Stimulated activated CD4-positive, alpha-beta T cell treated with anti-CD3 and anti-CD28 coated beads, TNF-alpha, amount 100 ng/mL, for 4 hours (primary cell): ENCODE measurements at places on chromosomes 1 and 21.

DNA sequence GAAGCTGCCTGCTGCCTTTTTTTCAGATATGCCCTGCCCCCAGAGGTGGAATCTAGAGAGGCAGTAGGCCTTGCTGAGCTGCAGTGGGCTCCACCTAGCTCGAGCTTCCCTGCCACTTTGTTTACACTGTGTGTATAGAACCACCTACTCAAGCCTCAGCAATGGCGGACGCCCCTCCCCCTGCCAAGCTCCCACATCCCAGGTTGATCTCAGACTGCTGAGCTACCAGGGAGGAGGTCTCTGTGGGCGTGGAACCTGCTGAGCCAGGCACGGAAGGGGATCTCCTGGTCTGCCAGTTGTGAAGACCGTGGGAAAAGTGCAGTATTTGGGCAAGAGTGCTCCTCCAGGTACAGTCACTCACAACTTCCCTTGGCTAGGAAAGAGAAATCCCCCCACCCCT lies 65.1 kb downstream of the MSH4 start:
- no peak for DNase-seq

DNA sequence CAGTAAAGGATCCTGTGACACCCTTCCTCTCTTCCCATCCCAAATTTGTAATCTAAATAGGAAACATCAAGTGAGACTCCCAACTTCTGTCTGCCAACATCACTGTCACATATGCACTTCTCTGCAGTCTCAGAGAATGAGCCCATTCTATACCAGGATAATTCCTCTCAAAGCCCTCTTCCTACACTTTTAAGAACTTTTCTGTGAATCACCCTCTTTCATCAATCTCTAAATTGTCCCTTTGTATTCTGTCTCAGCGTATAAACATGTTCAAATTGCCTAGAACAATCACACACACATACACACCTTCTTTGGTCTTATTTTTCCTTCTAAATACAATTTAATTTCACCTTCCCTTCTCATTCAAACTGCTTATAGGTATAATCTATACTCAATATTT lies 111.8 kb downstream of the PTBP2 start:
- no peak for DNase-seq

DNA sequence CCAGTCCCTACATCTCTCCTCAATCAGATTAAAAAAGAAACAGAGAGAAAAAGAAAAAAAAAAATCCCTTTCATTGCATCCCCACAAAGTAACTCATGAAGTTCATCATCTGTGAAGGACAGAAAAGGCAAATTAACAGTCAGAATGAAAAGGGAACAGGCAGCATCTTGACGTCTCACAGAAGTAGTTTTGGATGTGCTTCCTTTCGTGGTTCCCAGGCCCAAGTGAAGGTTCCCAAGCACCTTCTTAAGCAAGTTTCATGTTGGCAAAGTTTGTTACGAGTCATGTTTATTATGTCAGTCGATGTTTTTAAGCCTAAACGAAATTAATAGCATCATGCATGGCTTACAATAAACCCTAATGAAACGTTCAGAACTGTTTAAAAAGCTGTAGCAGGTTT lies 475.2 kb downstream of the SETD4 start:
- DNase-seq = no peak

DNA sequence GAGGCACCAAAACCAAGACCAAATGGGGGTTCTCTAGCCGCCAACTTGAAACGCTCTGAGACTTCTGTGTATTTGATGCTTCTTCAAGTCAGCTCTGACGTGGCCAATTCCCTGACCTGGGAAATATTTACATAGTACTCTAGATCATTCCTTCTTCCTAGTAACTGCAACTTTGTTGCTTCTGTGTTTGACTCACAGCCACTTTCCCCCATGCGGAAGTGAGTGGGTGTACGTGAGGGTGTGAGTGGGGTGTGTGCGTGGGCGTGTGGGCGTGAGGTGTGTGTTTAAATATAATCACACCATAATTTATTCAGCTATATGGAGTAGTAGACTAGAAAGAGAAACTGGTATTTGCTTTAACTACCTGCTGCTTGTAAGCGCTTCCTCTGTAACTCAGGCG lies 111.0 kb downstream of the TAS1R2 start:
- DNase-seq = no peak

DNA sequence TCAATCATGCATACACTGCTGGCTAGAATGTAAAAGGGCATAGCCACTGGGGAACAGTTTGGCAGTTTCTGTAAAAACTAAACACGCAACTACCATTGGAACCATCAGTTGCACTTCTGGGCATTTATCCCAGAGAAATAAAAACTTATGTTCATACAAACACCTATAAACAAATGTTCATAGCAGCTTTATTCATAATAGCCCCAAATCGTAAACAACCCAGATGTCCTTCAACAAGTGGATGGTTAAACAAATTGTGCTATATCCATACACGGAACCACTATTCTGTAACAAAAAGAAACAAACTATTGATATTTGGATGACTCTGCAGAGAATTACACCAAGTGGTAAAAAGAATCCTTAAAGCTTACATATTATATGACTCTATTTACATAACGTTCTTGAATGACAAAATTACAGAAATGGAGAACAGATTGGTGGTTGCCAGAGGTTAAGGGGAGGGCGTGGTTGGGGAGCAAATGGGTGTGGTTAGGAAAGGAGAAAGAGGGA lies 22.8 kb downstream of the LACTBL1 start:
- no peak for DNase-seq

DNA sequence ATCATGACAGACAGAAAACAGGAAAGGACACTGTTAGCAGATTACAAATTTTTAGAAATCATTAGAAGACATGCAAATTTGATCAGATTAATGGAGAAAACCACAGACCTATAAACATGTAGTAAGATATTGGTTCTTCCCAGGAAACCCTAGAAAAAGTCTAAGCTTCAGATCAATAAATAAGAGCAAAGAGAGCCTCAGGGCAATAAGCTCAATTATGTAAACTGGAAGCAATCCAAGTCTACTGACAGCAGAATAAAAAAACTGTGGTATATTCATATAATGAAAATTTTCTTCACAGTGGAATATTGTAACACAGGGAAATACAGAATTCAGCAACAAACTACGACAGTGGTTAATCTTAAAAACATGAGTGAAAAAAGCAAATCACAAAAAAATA lies 36.3 kb downstream of the NRDC start:
- no peak for DNase-seq

DNA sequence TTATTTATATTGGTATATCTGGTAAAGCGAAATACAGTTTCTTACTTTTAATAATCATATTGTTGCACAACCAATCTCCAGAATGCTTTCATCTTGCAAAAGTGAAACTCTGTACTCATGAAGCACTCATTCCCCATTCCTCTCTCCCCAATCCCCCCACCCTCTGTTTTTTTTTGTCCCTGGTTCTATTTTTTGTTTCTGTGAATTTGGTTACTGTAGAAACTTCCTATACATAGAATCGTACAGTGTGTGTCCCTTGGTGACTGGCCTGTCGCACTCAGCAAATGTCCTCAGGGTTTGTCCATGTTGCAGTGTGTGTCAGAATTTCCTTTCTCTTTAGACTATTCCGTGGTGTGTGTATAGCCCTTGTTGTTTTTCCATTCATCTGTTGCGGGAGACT lies 7.9 kb upstream of the NLRP3 start:
- DNase-seq = no peak

DNA sequence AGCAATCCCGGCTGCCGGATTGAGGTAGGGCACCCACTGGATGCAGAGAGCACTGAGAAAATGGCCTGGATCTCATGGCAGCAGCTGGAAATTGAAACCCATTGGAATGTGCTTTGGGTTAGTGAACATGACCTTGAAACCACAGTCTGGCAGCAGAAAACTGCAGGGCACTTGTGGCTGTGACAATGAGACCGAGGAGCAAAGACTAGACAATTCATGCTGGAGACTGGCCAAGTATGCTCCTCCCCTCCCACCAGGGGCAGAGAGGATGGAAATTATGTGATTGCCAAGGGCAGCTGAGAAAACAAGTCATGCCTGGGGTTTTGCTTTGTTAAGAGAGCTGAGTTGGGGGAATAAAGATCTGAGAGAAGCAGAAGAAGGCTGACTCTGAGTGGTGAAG lies 60.7 kb downstream of the ZNF697 start:
- DNase-seq = no peak

DNA sequence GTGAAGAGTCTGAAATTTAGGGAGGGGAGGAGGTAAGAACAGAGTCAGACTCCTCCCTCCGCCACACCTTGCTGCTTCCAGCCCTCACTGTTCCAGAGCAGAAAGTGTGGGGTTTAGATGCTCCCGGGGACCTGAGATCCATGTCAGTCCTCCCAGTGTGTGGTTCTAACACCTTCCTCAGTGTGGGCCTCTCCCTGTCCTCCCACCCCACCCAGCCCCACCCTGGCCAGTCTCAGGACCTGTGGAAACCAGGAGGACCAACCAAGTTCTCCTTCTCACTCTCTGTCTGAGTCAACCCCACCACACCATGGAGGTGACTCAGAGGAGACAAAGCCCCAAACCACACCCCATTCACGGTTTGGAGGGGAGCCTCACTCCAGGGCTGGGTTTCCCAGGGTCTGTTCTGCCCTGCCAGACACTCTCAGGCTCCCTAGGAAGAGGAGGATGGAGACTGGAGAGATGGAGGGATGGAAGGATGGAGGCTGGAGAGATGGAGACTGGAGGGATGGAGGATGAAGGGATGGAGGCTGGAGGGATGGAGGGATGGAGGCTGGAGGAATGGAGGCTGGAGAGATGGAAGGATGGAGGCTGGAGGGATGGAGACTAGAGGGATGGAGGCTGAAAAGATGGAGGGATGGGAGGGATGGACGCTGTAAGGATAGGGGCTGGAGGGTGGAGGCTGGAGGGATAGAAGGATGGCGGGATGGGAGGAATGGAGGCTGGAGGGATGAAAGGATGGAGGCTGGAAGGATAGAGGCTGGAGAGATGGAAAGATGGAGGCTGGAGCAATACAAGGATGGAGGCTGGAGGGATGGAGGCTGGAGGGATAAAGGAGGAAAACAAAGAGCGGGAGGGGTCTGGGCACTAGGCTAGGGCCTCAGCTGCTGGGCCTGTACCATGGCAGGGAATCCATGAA lies 100.9 kb upstream of the RUNX3 start:
- DNase-seq = peak; percentile 57

GRCh38 chr21:45353200-45353599 lies 51.8 kb upstream of the COL18A1 start:
- DNase-seq = no peak

DNA sequence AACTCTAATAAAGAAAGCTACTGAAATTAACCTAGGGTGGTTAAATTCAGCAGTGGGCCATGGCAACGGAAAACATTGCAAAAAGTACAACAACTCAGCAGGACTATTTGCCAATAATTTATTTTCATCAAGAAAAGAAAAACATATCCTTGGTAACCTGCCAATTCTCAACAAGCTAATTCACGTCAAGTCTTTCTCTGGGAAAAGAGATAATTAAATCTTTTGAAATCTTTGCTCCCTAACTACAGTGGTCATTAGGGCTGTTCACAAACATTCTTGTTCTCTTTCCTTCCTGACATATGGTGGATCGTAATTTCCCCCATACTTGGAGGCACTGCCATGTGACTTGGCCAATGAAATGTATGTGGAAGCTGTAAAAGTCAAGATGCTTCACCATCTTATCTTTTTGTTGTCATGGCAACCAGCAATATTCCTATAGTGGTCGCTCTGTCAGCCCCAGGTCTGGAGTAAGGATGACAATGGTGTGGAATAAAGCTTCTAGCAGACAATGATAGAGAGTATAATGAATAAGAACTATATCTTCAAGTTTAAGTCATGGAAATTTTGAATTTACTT lies 29.6 kb upstream of the ZNF326 start:
- DNase-seq = no peak

GRCh38 chr1:225424562-225425200 lies 3.2 kb downstream of the LBR start:
- no peak for DNase-seq

DNA sequence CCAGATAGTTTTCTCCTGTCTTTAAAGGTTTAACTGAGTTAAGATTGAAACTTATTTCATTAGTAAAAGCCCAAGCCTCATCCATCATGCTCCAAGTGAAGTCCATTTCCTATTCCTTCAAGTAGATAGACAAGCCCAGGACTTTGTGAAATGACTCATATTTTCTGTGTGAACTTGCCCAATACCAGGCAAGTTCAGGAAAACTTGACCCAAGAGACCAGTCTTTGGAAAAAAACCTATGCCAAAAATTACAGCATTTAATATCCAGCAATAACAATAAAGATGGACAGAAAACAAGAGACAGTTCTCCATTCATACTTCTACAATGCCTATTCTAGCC lies 405 bp upstream of the RAB29 start:
- no peak for DNase-seq

GRCh38 chr21:32929633-32930038 lies 96.1 kb upstream of the OLIG2 start:
- no peak for DNase-seq

- DNase-seq = no peak
These were observed 43.5 kb downstream of the OPRD1 start for GRCh38 chr1:28855469-28855951.

DNA sequence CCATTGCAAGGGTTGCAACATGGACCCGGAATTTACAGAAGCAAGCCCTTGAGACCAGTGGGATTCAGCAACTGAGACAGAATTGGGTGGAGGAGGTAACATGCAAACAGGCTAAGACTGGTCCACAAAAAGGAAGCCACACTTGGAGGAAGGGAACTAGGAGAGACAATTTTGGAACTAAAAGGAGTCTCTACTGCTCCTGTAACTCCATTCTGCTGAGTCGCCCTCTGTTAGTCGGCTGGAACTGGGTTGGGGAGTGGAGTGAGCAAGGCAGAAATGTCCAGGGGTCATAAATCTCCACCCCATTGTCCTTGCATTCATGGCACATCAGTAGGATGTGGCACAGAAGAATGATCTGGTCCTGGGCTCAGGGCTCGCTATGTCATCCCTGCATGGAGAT lies 5.1 kb downstream of the LAMB3 start:
- no peak for DNase-seq

DNA sequence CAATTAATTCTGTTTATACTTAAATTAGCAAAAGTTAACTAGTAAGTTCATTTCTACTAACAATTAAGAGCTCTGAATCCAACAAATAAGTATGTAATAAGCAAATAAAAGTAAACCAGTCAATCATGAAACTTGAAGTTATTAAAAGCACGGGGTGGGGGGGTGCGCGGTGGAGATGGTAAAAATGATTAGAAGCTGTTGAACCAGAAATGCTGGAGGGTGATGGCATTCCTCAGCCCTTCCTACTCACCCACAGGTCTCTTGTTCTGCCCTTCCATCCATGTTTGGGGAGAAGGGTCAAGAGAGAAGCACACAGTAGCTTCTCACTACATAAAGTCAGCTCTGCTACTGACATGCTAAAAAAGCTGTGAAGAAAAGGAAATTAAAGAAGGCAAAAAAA lies 63.5 kb downstream of the AKT3 start:
- no peak for DNase-seq
